ENCODE measurements at places on chromosomes 5 and 9.

GRCh38 chr9:107404161-107404560 is 85.4 kb downstream of the KLF4 start:
- DNase-seq = no peak

DNA sequence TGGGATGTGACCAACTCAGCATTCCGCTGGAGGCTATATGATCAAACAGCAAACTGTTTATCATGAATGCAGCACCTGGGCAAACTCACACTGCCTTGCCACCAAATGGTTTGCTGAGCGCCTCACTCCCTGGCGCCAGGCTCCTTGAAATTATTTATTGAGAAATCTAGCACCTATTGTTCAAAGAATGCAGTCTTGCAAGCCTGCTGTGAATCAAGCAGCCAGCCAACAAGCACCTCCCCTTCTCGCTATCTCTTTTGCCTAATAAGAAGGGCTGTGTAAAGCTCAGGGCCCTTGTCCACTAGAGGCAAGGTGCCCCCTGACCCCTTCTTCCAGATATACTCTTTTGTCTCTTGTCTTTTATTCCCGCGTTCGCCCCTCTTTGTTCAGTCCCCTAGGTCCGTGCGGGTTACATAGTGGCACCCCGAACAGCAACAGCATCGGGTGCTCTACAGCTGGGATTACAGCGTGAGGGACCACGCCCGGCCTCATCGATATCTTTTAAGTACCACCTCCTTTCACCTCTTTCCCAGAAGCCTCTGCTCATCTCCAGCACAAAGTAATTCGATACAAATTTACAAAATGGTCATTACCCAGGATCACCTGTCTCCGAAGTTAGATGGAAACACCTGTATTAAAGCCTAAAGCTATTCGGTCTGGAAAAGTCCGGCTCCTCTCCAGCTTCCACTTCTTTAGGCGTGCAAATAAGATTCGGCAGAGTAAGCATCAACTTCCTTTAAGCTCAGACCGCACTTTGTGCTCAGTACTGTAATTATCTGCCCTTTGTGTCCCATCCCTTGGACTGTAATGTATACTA is 896 bp downstream of the RIGI start:
- DNase-seq = peak; percentile 32

GRCh38 chr9:91589101-91589553 is 165.5 kb upstream of the NFIL3 start:
- DNase-seq = no peak

DNA sequence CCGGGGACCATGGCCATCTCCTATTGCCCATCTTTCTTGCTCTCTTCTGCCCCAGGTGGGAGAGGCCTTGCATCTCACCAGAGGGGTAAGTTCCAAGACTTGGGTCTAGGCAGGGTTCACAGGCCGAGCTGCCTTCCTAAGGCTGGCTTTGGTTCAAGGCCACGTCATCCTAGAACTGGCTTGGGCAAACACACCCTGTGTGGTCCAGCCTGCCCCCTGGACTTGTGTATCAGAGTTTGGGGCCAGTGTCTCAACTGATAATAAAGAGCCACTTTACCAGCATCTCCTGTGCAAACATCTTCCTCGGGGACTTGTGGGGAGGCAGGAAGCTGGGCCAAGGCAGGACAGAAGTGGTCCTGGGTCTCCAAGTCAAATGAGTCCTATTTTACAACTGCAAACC is 17.8 kb downstream of the BOD1 start:
- no peak for DNase-seq

- no peak for DNase-seq
Measured at GRCh38 chr5:5929291-5930020, 448.9 kb downstream of the MED10 start.

- DNase-seq = no peak
Measured at GRCh38 chr5:14201325-14202045, 58.3 kb downstream of the TRIO start.

DNA sequence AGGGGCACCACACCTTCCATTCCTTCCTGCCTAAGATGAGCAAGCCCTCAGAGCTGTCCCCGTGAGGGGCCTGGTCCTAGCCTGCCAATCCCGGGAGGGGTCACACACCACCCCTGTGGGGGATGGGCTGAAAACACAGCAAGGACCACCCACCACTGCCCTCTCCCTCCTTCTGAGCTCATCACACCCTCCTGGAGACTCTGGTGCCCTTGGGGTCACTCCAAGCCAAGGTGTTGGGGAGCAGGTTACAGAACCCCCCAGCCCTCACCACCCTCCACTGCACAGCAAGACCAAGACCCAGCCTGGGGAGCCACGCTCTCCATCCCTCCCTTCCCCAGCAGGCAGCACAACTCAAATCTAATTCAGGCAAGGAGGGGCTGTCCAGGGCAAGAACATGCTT is 60.5 kb upstream of the PPP1R26 start:
- DNase-seq = no peak

DNA sequence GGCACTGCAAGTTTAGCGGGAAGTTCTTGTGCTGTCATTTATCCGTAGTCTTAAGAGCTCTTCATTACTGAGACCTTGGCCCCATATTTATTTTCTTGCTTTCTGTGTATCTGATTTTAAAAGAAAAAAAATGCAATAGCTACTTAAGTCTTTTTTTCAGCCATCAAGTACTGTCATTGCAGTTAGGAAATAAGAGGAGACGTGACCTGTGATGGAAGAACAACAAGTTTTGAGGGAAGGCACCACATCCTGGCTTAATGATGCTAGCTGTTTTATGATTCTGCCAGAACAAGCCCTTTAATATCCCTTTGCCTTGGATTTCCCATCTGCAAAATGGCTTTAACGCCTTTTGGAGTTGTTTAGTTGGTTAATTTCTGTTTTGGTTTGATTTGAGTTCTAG is 3.8 kb downstream of the RGMB start:
- DNase-seq = no peak

DNA sequence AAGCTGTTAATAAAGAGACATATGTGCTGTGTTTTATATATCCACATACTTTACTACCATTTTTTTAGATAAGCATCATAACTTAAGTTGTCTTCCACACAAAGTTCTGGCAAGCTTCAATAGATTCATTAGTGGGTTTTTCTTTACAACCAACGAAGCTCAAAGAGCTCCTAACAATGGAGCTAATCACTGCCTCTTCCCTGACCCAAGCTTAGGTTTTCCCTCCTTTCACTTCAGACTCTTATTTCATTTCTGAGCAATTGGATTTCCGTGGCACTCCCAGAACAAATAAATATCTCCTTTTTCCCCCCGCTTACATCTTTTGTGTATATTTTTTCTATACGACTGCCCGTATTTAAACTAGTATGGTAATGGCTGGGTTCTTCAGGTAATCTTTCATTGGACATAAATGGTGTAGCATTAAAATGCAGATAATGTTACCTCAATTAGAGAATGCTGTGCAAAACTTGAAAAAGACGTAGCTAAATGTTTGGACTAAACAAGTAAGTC is 275.5 kb upstream of the TMEM161B start:
- DNase-seq = no peak

DNA sequence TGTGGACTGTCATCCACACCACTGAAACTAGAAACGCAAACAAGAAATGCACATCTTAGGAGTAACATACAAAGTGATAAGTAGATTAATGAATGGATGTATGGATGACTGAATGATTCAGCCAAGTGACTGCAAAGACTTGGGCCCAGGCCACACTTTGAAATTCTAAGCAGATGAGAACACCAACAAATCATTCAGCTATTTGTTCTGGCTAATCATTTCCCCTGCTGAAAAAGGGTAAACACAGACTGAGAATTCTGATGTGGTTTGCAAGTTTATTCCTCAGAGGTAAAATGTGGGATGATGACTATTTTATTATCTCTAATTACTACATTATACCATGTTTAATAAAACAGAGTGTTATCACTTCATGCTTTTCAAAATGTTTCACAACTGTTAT is 163.2 kb upstream of the ADAMTS16 start:
- DNase-seq = no peak

- DNase-seq = no peak
Measured at GRCh38 chr5:95804736-95805539, 17.6 kb downstream of the GLRX start.

- peak; percentile 35 for DNase-seq
Measured at GRCh38 chr9:129886226-129887174, 51.2 kb downstream of the USP20 start.

DNA sequence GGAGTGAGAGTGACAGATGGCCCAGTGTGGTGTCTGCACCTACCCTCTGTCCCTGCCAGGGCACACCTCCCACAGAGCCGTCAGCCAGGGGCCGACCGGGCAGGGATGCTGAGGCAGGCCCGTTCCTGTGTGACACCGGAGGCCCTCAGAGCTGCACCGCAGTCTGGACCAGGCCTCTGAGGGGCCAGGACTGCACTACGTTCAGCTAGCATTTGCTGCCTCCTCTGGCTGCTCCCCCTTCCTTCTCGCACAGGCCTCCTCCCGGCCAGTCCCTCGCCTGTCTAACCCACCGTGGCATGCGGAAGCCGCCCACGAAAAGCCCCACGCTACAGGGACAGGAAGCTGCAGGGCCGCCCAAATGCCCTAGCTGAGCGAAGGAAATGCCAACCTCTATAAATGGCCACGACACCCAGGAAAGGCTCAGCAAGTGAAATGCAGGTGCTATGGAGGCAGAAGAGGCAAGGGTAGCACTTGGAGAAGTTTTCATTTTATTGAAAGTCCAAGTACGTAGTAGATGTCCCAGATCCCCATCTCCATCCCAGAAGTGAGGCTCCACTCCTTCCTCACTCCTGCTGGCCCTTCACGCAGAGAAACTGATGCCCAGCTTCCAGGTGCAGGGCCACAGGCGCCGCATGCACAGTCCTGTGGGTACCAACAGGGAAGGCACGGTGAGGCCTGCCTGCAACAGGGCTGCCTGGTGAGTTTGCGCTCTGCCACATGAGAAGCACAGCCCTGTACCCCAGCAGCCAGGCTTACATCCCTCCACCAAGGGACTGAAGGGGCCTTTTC is 38.7 kb downstream of the MAPK9 start:
- DNase-seq = no peak

GRCh38 chr9:115628426-115628825 is 510.5 kb upstream of the TNC start:
- no peak for DNase-seq

GRCh38 chr5:172999974-173000373 is 16.4 kb downstream of the ATP6V0E1 start:
- no peak for DNase-seq

DNA sequence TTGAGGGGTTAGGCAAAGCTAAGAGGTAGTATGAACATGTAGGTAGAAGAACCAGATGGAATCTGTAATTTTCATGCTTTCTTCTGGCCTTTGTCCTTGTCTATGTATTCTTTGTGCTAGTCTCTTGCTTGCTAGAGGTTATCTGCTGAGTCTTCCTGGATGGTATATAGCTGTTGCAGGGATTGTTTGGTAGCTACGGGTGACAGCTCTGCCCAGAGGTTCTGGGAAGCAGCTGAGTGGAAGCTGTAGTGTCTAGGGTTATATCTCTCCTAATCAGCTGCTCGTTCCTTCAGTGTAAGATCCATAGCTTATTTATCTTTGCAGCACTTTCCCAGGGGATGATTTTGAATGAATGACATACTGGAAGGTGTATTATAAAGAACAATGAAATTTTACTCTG is 100.3 kb downstream of the ATG10 start:
- no peak for DNase-seq

- DNase-seq = no peak
Measured at GRCh38 chr5:36147681-36148080, 4.0 kb downstream of the LMBRD2 start.

DNA sequence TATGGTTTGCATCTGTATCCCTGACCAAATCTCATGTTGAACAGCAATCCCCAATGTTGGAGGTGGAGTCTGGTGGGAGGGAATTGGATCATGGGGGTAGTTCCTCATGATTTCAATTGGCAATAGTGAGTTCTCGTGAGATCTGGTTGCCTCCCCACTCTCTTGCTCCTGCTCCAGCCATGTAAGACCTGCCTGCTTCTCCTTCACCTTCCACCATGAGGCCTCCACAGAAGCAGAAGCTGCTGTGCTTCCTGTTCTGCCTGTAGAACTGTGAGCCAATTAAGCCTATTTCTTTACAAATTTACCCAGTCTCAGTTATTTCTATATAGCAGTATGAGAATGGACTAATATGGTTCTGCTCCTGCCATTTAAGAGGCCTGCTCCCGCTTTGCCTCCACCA is 32.9 kb downstream of the SCAI start:
- DNase-seq = no peak

DNA sequence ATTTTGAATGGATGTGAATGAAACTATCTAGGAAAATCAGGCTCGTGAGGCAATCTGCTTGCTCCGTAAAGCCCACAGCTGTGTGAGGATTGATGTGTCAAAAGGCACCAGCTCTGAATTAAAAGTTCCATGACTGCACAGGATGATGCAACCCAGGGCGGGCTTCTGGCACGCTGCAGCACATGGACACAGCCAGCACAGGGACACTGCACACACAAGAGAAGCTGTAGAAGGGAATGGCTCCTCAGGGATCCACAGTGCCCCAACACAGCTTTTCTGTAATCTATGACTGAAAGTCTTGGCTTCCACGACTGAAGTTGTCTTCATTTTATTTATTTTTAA is 151.0 kb downstream of the GCNT1 start:
- DNase-seq = no peak

DNA sequence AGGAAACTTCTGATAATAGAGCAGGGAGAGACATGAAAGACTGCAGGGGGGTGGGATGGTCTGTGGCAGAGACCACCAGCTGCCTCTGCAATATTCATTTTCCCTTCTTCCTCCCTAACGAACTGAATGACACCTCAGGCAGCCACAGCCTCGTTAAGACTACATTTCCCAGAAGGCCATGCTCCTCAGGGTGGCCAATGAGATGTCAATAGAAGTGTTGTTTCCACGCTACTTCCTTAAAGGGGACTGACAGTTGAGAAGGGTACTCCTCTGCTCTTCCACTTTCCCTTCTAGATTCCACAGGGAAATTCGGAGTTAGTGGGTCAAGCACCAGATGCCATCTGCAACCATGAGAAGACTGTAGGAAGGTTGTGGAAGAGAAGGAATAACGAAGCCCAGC is 52.0 kb upstream of the DAPK1 start:
- peak; percentile 58 for DNase-seq

GRCh38 chr9:68974901-68975300 is 39.0 kb downstream of the PRKACG start:
- DNase-seq = no peak

- DNase-seq = no peak
Measured at GRCh38 chr9:68470067-68470466, 70.6 kb downstream of the TMEM252 start.

GRCh38 chr5:32244017-32244416 is 68.7 kb downstream of the MTMR12 start:
- DNase-seq = no peak

GRCh38 chr5:131649161-131649560 is 14.1 kb upstream of the RAPGEF6 start:
- no peak for DNase-seq

- no peak for DNase-seq
Measured at GRCh38 chr9:105128908-105129600, 115.4 kb upstream of the SLC44A1 start.

GRCh38 chr5:151517122-151517920 is 69.9 kb downstream of the SLC36A1 start:
- no peak for DNase-seq

DNA sequence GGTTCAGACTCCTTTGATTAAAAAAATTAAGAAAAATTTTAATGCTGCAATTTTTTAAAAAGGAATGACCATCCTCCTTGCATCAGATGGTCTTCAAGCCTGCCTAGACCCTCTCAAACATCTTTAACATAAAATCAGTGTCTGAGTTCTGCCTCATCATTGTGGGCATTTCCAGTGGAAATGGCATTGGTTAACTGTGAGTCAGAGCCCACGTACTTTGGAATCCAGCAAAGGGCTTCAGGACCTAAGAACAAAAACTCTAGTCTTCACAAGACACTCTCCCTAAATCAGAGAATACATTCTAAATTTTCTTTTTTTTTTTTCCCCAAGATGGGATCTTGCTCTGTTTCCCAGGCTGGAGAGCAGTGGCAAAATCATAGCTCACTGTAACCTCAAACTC is 9.4 kb upstream of the C5orf15 start:
- DNase-seq = no peak

- DNase-seq = no peak
Measured at GRCh38 chr5:40402007-40402364, 277.7 kb upstream of the PTGER4 start.
